Stimulated activated CD8-positive, alpha-beta memory T cell treated with anti-CD3 and anti-CD28 coated beads, Interleukin-2, amount 100 ng/mL, for 1 hour (primary cell): ENCODE measurements at places on chromosomes 1 and 21.

- no peak for DNase-seq
Measured at GRCh38 chr1:119387858-119388257, 19.3 kb downstream of the HAO2 start.

GRCh38 chr1:202037706-202038296, 27.4 kb downstream of the ELF3 start:
- DNase-seq: no peak

DNA sequence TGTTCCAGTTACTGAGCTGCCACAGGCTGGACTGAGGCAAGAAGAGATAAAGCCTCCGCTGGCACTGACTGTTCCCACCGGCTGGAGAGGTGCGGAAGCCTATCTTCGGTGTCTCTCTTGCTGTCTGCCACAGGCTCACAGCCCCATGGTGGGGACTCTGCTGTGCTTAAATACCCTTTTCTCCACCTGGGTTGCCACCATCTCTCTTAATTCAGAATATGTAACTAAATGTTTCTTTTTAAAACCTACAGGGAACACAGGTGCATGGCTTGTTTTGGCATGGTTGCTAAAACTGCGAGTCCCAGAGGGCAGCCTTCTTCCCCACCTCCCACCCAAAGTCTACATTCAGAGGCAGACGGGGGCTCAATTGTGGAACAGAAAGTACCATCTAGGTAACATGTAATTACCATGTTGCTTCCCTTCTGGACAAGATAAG, 8.1 kb upstream of the LBR start:
- DNase-seq: no peak

GRCh38 chr1:246300626-246301549, 206.2 kb downstream of the SMYD3 start:
- DNase-seq: no peak

DNA sequence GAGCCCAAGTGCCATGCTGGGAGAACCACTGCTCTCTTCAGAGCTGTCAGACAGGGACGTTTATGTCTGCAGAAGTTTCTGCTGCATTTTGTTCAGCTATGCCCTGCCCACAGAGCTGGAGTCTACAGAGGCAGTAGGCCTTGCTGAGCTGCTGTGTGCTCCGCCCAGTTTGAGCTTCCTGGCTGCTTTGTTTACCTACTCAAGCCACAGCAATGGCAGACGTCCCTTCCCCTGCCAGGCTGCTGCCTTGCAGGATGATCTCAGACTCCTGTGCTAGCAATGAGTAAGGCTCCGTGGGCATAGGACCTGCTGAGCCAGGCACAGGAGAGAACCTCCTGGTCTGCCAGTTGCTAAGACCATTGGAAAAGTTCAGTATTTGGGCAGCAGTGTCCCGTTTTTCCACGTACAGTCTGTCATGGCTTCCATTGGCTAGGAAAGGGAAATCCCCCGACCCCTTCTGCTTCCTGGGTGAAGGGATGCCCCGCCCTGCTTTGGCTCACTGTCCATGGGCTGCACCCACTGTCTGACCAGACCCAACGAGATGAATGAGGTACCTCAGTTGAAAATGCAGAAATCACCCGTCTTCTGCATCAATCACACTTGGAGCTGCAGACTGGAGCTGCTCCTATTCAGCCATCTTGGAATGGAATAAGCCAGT, 31.9 kb downstream of the CYP4B1 start:
- DNase-seq: no peak

DNA sequence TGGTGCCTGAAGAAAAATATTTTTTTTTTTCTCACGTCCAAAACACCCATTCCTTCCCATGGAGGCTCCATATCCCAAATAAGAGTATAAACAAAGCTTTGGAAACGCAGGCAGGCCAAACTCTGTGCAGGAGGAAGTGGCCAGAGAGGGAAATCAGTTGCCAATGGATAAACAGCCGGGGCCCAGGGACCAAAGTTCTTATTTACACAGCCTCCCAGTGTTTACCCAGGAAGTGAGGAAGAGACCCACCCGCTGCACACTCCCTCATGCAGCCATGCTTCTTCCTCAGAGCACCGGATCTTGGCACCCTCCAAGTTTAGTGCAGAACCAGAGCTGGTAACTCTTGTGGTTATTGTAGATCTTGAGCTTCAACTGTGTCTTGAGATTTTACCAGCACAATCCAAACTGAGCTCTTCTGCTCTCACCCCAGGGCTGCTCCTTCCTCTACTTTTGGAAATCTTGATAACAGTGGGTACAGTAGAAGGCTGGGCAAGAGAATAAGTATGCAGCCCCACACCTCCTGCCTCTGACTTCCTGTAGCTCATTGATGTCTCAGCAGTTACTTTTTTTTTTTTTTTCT, 14.2 kb downstream of the MARCKSL1 start:
- no peak for DNase-seq

DNA sequence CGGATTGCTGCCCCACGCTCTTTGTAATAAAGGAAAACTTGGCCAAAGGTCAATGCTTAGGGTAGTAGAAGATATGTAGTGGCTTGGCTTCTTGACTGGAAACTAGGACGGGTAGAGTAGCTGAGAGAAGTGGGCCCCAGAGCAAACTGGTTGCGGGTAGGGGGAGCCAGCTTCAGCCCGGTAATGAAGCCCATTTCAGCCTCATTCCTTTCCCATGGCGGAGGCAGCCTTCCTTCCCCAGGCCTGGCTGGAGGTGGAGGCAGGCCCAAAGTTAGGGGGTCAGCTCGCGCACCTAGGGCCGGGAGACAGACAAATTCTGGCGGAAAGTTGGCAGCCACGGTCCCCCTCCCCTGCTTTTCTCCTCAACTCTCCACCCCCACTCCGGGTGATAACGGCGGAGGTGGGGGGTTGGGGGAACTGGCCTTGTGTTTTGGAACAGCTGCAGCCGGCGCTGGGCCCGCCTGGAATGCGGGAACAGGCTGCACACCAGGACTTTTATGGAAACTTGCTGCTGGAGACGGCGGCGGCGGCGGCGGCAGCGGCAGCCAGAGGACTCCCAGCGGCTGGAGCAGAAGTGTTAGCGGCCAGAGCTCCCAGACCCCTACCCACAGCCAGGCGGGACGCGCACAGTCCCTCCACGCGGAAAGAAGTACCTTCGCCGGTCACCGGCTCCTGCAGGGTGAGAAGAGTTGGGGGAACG, at the start of gene NEXN:
Gene NEXN (plus strand): TSS at position 544 of the 700 bp plus-strand sequence. CDS start 27,483 bp downstream, outside the sequence.
- no peak for DNase-seq

- DNase-seq: no peak
Measured at GRCh38 chr1:56133522-56134472, 445.6 kb downstream of the PLPP3 start.

DNA sequence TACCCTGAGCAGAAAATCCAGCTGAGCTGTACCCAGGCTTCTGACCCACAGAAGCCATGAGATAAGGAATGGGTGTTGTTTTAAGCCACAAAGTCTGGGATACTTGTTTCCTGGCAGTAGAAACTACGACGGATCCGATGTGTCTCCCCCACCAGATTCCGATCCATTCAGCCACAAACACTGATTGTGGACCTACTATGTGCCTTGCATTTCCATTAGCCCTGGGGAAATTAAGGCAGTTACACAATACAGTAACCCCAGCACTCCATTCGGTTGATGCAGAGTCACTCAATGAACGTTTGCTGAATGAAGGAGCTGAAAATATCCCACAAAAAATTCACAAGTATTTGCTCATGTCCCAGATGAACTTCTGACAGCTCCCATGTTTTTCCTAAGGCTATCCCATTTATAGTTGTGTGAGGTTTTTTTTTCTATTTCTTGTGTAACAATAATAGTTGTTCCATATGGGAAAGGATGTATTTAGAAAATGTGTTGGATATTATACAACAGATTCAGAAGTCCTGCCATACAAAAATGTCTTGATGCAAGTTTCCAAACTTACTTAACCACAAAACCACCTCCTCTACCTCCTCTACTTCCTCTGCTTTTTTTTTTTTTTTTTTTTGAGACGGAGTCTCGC, 29.6 kb upstream of the KAZN start:
- DNase-seq: no peak

GRCh38 chr1:243963571-243963970, 87.5 kb upstream of the ZBTB18 start:
- DNase-seq: no peak

- DNase-seq: no peak
Measured at GRCh38 chr1:37940299-37940947, 6.4 kb downstream of the INPP5B start.

GRCh38 chr1:114718661-114719423, 2.3 kb upstream of the NRAS start:
- no peak for DNase-seq

DNA sequence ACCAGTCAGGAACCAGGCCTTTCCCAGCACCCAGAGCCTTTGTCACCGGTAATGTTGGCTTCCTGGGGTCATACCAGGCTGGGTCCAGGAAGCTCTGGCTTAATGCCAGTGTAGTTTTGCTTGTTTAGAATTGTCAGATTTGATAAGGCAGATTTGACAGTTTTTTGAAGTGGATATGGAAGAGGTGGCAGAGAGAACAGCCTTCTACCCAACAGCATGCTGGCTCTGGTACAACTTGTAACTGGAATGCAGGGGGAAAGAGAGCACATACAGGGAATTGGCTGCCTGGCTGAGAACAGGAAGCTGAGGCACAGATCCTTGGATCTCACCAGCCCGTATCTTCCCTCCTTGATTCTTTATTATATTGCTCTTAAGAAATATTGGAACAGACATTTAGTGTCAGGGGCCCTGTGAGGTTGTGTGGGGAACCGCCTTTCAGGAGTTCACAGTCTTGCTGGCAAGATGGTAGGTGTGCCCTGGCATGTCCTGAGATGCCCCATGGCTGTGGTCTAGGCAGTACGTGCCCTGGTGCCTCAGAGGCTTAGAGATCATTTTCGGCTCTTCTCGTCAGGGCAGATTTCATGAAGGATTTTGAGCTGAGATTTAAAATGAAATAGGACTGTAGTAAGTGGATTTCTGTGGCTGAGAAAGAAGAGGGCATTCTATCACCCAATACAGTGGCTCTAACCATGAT, 227.0 kb downstream of the PBX1 start:
- DNase-seq: no peak

DNA sequence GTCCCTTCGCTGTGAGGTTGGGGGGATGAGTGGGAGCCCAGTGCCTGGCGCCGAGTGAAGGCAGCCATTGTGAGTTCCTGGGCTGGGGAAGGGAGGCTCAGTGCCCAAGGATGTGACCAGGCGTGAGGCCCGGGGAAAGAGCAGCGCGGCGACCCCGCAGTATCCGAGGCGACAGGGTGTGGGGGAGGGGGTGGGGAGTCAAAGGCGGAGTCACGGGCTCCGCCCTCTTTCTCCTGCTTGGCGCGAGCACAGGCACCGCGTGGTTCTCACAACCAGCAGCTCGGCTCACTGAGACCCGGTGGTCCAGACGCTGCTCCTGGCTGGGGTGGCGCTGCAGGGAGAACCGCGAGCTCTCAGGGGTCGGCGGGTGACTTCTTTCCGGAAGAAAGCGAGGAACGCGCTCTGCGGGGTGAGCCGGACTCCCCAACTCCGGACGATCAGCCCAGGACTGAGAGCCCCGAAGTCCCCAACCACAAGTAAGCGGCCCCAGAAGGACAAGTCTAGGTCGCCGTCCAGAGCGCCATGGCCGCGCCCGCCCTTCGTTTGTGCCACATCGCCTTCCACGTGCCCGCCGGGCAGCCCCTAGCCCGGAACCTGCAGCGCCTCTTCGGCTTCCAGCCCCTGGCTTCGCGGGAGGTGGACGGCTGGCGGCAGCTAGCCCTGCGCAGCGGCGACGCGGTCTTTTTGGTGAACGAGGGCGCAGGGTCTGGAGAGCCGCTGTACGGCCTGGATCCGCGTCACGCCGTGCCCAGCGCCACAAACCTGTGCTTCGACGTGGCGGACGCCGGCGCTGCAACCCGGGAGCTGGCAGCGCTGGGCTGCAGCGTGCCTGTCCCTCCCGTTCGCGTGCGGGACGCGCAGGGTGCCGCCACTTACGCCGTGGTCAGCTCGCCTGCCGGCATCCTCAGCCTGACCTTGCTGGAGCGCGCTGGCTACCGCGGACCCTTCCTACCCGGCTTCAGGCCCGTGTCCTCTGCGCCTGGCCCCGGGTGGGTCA, at the start of gene HPDL:
Gene HPDL (plus strand): TSS at position 269 of the 997 bp plus-strand sequence. CDS start 254 bp downstream, at position 523.
- DNase-seq: no peak

GRCh38 chr1:10398278-10398733, 558 bp upstream of the PGD start:
- no peak for DNase-seq

GRCh38 chr1:46244656-46245371, 2.7 kb upstream of the RAD54L start:
- DNase-seq: no peak

GRCh38 chr21:45529785-45530422, 12.3 kb downstream of the SLC19A1 start:
- DNase-seq: no peak

- DNase-seq: no peak
Measured at GRCh38 chr1:227917081-227917950, 30.4 kb downstream of the WNT9A start.

DNA sequence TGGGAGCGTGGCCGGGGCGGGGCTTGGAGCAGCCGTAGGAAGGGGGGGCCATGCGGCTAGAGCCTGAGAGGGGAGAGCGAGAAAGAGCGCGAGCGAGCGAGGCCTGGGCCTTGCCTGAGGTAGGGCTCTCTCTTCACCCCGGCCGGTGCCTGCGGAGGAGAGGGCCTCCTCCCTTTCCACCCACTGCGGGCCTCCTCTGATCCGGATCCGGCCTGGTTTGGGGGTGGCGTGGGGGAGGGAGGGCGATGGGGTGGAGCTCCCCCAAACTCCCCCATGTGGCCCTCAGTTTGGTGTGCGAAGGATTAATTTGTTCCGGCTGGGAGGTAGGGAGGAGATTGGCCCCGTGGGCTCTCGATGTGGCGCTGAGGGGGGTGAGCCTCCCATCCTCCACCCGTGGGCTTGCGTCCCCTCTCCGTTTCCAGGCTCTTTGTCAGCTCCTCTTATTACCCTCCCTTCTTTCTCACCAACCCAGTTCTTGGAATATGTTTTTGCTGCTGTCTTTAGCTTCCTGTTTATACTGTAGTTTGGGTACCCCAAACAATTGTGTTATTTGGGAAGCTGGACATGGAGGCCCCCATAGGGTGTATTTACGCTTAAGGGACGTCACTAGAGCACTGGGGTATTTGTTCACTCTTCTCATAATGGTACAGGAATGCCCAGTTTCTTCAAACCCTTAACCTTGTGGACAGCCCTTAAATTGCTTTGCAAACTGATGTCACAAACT, 685 bp downstream of the UBAP2L start:
- DNase-seq: peak; percentile 46

DNA sequence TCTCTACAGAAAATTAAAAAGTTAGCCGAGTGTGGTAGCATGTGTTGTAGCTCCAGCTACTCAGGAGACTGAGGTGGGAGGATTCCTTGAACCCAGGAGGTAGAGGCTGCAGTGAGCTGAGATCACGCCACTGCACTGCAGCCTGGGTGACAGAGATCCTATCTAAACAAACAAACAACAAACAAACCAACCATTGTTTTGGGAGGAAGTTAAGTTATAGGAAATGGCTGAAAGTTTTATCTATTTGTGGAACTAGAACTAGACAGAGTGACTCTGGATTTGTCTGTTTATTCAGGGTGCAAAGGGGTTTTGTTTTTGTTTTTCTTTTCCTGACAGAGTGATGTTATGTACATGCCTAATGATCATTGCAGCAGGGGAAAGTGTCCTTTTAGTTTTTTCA, 31.0 kb downstream of the ZNF362 start:
- DNase-seq: no peak

GRCh38 chr1:117642963-117643362, 37.1 kb downstream of the TENT5C start:
- DNase-seq: no peak
